ENCODE measurements at places on chromosomes 2 and 18.

DNA sequence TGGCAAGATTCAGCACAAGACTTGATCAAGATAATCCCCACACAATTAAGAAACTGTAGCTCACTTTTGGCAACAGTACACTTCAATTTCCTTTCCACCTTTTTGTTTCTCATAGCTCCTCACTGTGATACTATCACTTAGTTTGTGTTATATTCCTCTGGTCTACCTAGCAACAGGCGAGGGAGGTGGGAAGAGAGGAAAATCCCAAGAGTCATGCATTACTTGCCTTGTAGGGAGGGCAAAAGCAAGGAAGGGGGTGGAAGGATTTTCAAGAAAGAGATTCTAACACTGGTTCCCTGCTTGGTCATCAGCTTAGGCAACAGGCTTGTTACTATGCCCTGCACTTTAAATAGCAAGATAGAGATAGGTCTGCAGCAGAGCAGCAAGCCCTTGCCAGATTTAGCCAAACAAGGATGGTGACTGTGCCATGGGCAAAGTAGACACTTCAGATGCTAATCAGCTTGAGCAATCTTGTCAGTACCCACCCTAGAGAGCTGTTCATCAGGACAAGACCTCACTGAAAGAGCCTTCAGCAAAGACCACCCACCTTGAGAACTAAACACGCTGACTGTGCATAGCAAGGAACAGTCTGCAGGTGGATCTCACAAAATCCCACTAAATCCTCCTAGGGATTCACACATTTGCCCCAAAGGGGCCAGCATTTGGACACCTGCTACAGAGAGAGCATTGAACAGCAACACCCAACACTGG lies 134.6 kb downstream of the MBD2 start:
- DNase-seq: no peak

DNA sequence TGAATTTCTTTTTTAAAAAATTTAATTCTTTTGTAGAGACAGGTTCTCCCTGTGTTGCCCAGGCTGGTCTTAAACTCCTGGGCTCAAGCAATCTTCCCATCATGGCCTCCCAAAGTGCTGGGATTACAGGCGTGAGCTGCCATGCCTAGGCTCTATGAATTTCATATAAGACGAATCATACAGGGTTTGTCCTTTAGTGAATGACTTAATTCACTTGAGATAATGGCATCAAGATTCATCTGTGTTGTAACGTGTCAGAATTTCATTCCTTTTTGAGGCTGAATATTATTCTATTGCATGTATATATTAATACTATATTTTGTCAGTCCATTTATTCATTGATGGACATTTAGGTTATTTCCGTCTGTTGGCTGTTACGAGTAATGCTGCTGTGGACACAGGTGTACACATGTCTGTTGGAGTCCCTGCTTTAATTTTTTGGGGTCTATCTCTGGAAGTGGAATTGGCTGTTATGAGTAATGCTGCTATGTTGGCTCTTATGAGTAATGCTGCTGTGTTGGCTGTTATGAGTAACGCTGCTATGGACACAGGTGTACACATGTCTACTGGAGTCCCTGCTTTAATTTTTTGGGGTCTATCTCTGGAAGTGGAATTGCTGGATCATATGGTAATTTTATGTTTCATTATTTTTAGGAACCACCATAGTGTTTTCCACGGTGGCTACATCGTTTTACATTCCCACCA lies 210.6 kb downstream of the CAMKMT start:
- no peak for DNase-seq

DNA sequence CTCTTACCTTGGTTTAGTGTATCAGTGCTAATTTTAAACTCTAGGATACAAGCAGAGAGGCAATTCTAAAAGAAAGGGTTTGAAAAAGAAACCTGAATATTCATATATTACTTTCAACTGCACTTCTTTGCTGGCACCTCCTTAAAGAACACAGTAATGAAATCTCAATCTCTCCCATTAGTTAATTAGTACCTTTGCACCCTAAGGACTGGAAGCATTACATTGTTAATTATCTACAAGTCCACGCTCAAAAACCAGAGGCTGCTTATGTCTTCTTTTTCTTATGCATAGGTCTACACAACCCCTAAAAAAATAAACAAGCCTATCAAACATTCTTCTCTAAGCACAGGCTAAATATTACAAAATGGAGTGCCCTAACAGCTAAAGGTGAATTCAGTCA lies 20.2 kb downstream of the EPHA4 start:
- DNase-seq: no peak

DNA sequence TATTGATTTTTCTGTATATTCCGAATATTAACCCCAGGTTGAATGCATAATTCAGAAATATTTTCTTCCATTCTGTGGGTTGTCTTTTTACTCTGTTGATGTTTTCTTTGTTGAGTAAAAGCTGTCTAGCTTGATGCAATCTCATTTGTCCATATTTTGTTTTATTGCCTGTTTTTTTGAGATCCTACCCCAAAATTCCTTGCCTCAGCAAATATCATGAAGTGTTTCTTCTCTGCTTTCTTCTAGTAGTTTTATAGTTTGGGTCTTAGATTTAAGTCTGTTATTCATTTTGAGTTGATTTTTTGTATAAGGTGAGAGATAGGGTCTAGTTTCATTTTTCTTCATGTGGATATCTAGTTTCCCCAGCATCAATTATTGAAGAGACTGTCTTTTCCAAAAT lies 467.9 kb upstream of the GCFC2 start:
- no peak for DNase-seq

- DNase-seq: no peak
Measured at GRCh38 chr2:3040496-3041140, 337.0 kb downstream of the EIPR1 start.
